ENCODE measurements at places on chromosomes 16 and 17.
A peak's percentile ranks its signal among the peaks of the same experiment; 100 is the strongest.

DNA sequence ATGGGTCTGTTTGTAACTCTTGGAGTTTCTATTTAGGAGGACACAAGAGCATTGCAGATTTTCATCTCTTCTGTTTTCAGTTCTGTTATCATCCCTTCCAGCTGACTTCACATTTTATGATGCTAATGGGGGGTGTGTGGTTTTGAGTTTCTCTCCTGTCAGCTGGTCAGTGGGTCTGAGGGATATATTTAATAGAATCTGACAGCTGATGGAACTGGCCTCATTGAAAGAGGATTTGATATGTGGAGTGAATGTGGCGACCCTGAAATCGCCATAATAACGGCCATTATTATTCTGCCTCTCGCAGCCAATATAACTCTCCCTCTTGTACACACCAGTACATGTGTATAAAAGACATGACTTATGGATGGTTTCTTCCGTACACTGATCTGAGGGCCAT, 128.1 kb downstream of the SALL1 start:
- DNase-seq: no peak

DNA sequence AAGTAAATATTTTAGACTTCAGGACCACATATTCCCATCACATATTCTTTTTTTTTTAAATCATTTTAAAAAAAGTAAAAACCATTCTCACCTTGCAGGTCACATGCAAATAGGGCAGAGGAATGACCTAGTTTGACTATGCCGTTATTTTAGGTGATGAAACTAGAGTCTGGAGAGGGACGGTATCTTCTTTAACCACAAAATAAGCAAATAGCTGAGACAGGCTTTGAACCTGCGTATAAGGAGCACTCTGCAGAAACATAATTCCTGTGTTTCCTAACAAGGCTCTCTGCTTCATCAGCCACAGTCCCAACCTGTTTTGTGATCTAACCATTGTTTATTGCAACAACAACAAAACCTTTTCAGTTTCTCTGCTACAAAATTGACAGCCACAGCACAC, 121.5 kb downstream of the PCTP start:
- DNase-seq: no peak

- no peak for DNase-seq
Observed at GRCh38 chr16:53643474-53643873, 60.2 kb downstream of the RPGRIP1L start.

GRCh38 chr16:868846-869822, 68.6 kb upstream of the GNG13 start:
- no peak for DNase-seq

GRCh38 chr17:51455211-51455610, 194.9 kb downstream of the UTP18 start:
- DNase-seq: no peak

- no peak for DNase-seq
Observed at GRCh38 chr16:89268987-89269735, 51.7 kb downstream of the ZNF778 start.

- no peak for DNase-seq
Observed at GRCh38 chr17:80362428-80363119, 52.4 kb upstream of the ENDOV start.

- DNase-seq: no peak
Observed at GRCh38 chr16:82331397-82331796, 161.4 kb upstream of the MPHOSPH6 start.

DNA sequence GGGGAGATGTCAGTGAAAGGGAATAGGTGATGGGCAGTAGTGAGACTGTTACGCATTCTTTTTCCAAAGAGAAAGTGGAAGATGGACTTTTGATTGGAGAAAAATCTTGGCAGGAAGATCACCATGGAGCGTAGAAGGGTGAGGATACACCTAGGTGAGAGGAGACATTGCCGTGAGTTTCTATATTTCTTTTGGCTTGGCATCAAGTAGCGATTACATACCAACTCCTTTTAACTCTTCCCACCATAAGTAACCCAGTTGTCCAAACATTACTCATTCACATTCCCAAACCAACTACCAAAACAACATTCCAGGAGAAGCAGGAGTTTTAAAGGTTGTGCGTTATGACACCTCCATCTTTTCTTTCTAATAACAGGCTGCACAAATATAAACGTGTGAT, 10.7 kb upstream of the KRT28 start:
- DNase-seq: peak; percentile 66

GRCh38 chr16:72665701-72666100, 382.2 kb downstream of the ZFHX3 start:
- no peak for DNase-seq
